ENCODE measurements at places on chromosomes 12 and 14. TPM values are rescaled to one million over a fixed set of nuclear protein-coding genes. Genes with fewer than 3 reads are reported as not detected.

GRCh38 chr14:67817750-67818438 lies 1.5 kb upstream of the ZFYVE26 start:
- no peak for DNase-seq

ACOT6 gene
- not detected for total RNA-seq

- DNase-seq: no peak
Observed at GRCh38 chr12:105783983-105784947, 354.5 kb downstream of the NUAK1 start.

MTA1 gene
- 105 TPM for total RNA-seq
